ENCODE measurements at places on chromosomes 5 and 9.

DNA sequence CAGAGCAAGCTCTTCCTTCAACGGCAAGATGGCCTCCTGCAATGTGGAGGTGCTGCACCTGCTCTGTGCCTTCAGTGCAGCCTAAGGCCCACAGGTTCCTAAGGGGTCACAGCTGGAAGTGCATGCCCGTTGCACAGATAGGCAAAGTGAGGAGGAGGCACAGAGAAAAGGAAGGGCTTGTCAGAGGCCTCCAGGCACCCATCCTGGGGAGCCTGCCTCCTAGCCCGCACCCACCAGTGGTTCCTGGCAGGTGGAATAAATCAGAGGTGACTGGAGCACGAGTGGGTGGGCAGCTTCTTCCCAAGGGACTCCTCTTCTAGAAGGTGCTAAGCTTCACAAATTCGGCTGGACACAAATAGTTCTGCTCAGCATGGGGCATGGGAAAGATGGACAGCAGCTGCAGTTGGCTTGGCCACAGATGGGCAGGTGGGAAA is 52.8 kb upstream of the STXBP1 start:
- no peak for DNase-seq

DNA sequence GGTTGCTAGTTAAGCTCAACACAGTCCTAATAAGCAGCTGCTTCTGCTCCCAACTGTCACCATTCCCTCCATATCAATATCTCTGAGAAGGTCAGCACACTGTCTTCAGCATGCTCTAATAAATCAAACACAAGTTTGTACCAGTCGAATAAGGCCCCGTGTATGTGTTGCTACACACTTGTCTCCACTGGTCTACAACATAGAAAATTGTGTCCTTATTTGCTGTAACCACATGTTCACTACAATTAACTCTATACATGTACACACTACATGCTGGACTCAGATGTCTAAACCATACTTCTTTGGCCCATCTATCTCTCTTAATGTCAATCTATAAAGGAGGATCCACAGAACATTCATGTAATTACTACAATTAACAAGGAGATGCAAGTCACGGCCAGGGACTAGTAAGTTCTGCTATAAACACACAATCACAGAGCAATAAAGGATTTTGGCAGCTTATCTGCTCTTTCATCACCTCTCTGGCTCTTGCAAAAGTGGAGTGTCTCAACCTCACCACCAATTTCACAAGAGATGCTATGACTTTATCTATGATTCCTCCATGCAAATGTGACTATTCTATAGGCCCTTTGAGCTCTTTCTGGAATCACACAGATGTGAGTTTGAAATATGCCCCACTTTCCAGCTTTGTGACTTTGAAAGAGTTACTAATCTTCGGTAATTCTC is 143.9 kb downstream of the SEMA5A start:
- DNase-seq, result no peak

DNA sequence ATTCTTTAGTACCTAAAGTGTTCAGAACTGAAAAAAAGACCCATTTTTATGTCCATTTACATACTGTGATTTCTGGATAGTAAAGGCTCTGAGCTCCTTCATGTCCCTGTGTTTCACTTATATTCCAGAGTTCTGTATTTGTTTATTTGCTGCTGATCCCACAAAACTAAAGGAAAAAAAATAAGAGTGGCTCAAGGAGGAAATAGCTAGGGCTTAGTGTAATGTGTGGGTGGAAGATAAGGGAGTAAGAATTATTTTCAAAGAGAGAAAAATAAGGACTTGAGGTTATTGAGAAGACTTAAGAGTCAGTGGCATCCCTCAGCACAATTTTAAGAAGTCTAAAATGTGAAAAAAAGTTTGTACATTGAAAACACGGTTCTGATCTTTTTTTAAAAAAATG is 46.0 kb downstream of the ENTREP1 start:
- peak; percentile 38 for DNase-seq

DNA sequence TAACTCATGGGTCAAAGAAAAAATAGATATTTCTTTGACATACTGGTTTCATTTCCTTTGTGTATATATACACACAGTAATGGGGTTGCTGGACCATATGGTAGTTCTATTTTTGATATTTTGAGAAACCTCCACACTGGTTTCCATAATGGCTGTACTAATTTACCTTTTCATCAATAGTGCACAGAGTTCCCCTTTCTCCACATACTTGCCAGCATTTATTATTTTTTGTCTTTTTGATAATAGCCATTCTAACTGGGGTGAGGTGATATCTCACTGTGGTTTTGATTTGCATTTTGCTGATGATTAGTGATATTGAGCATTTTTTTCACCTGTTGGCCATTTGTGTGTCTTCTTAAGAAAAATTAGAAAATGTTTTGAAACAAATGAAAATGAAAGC is 78.4 kb upstream of the CKMT2 start:
- DNase-seq, result no peak

DNA sequence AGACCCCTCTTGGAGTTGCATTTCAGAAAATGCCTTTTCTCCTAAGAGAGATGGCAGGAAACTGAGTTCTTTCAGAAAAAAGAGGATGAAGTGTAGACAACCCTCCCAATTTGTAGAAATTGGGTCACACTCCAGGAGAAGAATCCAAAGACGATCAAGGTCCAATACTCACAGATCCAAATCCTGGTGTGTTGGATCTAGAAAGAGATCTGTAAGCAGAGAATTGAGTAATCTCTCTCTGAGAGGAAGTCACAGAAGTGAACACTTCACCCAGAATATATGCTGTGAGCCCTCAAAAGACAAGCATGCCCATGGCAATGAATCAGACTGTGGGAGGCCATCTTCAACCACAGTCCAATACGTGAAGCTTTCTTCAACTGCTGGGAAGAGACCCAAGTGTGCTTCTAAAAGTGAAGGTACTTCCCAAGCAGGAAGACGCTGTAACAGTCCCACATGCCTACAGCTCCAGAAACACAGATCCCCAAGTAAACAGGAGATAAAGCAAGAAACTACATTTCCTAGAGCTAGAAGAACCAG is 182.7 kb downstream of the SMC2 start:
- peak; percentile 15 for DNase-seq

GRCh38 chr5:62326302-62326701 is 20.3 kb downstream of the KIF2A start:
- DNase-seq, result no peak

DNA sequence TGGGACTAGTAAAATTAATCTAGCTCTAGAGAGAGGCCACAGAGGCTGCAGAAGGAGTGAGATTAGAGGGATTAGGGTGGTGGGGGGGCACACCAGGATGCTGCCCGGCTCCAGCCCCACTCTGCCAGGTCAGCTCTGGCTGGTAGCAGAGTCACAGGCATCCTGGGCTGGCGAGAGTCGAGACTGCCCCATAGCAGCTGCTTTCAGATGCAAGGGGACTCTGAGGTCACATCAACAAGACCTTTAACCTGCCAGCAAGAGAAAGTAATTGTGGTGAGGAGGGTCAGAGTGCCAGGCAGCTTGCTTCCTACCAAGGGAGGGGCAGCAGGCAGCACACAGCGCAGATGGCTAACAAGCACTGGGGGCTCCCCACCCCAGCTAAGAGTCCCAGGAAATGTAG is 7.5 kb downstream of the EPB41L4B start:
- DNase-seq, result no peak

- no peak for DNase-seq
These were observed 9.5 kb upstream of the P4HA2 start for GRCh38 chr5:132237141-132237540.

GRCh38 chr5:56440871-56441740 is 208.0 kb upstream of the ANKRD55 start:
- DNase-seq, result peak; percentile 59

GRCh38 chr9:113621309-113621791 is 157.8 kb downstream of the RGS3 start:
- DNase-seq, result peak; percentile 77

- no peak for DNase-seq
These were observed 65.2 kb downstream of the TMEM167A start for GRCh38 chr5:83011985-83012384.

DNA sequence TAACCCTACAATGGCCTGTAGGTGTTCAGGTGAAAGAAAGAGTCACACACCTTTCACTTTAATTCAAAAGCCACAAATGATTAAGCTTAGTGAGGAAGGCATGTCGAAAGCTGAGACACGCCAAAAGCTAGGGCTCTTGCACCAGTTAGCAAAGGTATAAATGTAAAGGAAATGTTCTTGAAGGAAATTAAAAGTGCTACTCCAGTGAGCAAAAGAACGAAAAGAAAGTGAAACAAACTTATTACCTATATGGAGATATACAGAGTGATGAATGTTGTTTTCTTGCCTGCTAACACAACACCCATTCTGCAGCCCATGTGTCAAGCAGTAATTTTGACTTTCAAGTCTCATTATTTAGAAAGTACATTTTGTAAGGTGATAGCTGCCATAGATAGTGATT is 254.2 kb upstream of the SLC24A2 start:
- no peak for DNase-seq
